Fibroblast of villous mesenchyme (primary cell): ENCODE measurements at places on chromosomes 1 and 21. TPM values are rescaled to one million over a fixed set of nuclear protein-coding genes. Genes with fewer than 3 reads are reported as not detected.

MCOLN2 gene
- 1.3 and 1.7 TPM in 2 replicates for total RNA-seq

GSTM2 gene
- total RNA-seq: 16.8 and 19.0 TPM in 2 replicates

DNASE2B gene
- total RNA-seq: not detected in 2 replicates

PCAT6 gene
- total RNA-seq: 0.64 TPM in 1 of 2 replicates, not detected in the other

DISP3 gene
- not detected in 2 replicates for total RNA-seq

CAMK2N1 gene
- total RNA-seq: 8.4 and 9.5 TPM in 2 replicates

LCE6A gene
- total RNA-seq: not detected in 2 replicates

OR10J1 gene
- total RNA-seq: not detected in 2 replicates

GUCA2A gene
- total RNA-seq: not detected in 2 replicates

MYOCOS gene
- total RNA-seq: under 0.01 TPM in 1 of 2 replicates, not detected in the other

AVPR1B gene
- total RNA-seq: not detected in 2 replicates

PPOX gene
- 10.4 and 12.9 TPM in 2 replicates for total RNA-seq

LCE1E gene
- not detected in 2 replicates for total RNA-seq

SRRM1 gene
- 49.9 and 62.2 TPM in 2 replicates for total RNA-seq

FCAMR gene
- not detected in 2 replicates for total RNA-seq

LENEP gene
- total RNA-seq: 0.32 and 0.43 TPM in 2 replicates

ARHGAP30 gene
- under 0.01 TPM in 1 of 2 replicates, not detected in the other for total RNA-seq

MROH7 gene
- total RNA-seq: under 0.01 TPM in 1 of 2 replicates, not detected in the other

GJA8 gene
- total RNA-seq: not detected in 2 replicates

NTMT2 gene
- not detected in 2 replicates for total RNA-seq

HES3 gene
- not detected in 2 replicates for total RNA-seq

PLEKHG5 gene
- 7.4 and 11.2 TPM in 2 replicates for total RNA-seq

AMIGO1 gene
- total RNA-seq: 0.97 and 3.5 TPM in 2 replicates

GJA4 gene
- not detected in 2 replicates for total RNA-seq

SAMSN1 gene
- total RNA-seq: 0.86 TPM in 1 of 2 replicates, not detected in the other

FNDC5 gene
- total RNA-seq: 0.43 and 0.64 TPM in 2 replicates

BMP8B gene
- total RNA-seq: under 0.01 TPM in 1 of 2 replicates, not detected in the other

MTARC1 gene
- total RNA-seq: 1.7 and 2.3 TPM in 2 replicates

C1orf87 gene
- total RNA-seq: not detected in 2 replicates

KCNJ6 gene
- under 0.01 TPM in 1 of 2 replicates, not detected in the other for total RNA-seq

COL11A1 gene
- total RNA-seq: 18.6 and 19.6 TPM in 2 replicates

SEMA4A gene
- total RNA-seq: 0.43 and 0.64 TPM in 2 replicates

ARID4B gene
- 33.8 and 40.2 TPM in 2 replicates for total RNA-seq

KRTAP10-6 gene
- not detected in 2 replicates for total RNA-seq

CASZ1 gene
- under 0.01 TPM in 2 replicates for total RNA-seq

NBPF1 gene
- 52.2 and 60.9 TPM in 2 replicates for total RNA-seq

RAB42 gene
- 3.9 and 5.2 TPM in 2 replicates for total RNA-seq

NBPF19 gene
- 18.0 and 22.9 TPM in 2 replicates for total RNA-seq

SNX7 gene
- 51.2 and 52.7 TPM in 2 replicates for total RNA-seq
